ENCODE measurements at places on chromosomes 11 and 22.
A peak's percentile ranks its signal among the peaks of the same experiment; 100 is the strongest.

DNA sequence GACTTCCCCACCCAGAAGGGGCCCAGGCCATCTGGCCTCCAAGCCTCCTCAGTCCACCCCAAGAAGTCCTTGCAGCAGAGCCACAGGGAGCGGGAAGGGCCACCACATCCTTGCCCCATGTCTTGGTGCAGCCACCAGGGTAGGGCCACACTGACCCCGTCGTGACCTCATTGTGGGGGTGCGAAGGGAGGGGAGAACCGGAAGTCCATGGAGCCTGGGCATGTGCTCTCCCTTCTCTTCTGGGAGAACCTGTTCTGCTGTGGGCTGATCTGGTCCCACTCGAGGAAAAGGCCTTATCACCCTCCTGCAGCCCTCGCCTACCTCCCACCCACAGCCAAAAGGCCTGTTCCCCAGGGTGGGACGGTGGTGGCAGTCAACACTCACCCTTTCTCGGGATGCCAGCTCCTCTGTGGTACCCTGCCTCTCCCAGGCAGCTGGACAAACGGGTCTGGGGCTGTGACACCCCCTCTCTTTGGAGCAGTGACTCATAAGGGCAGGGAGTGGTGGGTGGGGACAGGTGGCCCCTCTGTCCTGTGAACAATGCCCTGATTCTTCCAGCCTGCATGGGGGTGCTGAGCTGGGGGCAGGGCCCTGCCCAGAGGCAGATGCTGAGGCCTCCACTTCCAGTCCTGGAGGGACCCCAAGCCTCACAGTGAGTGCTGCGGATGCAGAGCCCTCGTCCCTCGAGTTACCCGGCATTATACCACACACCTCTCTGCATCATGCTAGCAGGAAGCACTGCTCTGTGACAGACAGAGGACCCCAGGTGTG, 14.6 kb upstream of the CTSD start:
- DNase-seq: no peak

- DNase-seq: no peak
Observed at GRCh38 chr22:28521451-28521850, 158.2 kb downstream of the TTC28 start.

DNA sequence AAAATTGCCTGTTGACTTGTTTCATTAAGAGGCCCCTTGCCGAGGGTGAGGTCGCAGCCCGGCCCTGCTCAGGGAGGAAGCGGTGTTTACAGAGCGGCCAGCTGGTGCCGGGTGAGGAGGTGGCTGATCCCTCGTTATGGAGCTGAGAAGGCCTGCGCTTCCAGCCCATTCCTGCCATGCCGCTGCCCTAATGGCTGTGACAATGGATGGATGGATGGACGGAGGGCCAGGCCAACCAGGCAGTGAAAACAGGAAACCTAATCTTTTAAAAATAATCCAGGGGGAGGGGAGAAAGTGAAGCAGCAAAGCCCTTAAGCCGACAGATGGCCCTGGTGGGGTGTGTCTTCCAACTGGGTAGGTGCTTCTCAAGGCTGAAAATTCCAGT, 38.5 kb downstream of the BCR start:
- DNase-seq: no peak

- DNase-seq: no peak
Observed at GRCh38 chr22:32354360-32355351, 3.0 kb upstream of the RFPL3 start.

DNA sequence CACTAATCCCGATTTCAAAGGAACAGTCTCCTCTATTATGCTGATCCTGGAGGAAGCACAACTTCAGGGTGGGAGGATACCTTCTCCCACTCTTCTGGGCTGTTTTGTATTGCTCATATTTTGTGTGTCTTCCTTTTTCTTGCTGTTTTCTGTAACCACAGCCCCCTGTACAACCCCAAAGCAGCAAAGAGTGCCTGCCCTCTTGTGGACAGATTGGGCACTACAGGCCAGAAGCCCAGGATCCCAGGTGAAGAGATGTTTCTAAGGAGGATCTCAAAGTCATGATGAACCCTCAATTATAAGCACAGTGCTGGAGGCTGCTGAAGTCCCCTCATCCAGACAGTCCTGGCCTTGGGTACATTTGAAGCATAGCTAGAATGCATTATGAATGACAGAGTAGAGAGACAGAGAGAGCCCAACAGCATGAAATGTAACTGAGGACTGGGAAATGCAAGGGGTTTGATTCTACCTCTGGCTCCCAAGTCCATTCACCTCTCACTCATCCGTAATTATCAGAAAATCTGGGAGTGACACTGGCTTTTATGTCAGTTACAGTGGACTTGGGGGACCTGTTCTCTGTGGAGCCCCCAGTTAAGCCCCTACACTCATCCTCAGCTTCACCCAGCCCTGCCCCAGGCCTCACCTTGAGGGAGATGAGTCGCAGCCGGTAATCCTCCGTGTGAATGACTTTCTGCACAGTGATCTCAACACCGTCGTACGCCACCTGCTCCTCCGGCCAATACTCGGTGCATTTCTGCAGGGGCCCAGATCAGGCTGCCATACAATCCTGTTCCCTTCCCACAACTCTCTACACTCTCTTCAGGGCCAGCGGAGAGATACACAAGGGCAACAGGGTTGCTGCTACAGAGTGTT, 6.2 kb upstream of the IGSF22 start:
- DNase-seq: peak; percentile 48

DNA sequence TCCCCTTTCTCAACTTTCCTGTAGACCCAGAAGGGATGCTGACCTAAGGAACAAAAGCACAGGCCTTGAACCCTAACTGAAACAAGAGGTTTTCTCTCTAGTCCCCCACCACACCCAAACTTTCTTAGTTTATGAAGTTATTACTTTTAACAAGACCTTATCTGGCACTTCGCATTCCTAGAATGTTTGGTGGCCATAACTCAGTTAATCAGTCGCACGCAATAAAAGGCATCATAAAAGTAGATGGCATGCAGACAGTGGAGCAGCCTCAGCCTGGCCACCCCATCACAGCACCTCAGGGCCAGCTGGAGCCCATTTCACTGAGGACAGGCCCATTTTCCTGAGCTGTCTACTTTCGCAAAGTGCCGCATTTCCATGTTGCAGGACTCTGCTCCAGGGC, 301.9 kb downstream of the OPCML start:
- DNase-seq: no peak

DNA sequence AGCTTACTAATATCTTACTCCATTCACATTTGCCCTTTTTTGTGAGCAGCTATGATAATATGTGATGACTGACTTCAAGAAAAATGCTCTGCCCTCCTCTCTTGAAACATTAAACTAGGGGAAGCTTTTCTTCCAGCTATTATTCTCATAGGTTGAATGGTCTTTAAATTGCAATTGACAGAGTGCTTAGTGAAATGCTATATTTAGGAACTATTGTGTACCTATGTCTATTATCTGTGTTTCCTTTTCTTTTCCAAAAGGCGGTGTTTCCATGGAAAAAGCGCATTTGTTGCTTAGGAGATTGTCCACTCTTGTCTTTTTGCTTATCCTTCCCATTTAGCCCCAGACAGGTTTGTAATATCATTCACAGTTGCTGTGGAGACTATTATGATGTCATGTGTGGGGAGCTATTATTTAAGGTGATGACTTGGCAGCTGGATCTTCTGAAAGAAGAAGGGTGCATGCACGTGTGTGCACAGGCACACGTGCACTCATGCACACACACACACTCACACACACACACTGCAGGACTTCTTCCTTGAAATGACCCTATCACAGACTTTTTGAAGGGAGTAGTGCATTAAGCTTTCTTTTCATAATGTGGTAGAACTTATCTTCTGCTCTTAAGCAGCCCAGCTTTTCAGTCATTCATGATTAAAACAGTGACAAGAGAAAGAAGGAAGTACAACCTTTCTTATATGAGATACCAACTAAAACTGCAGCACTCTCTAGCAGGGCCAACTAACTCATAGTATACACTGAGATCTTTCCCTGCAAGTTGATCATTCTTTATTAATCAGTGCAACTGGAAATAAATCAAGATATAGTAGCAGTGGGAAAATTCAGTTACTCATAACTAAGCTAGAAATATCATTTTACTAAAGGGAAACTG, 340.8 kb upstream of the MTNR1B start:
- no peak for DNase-seq

DNA sequence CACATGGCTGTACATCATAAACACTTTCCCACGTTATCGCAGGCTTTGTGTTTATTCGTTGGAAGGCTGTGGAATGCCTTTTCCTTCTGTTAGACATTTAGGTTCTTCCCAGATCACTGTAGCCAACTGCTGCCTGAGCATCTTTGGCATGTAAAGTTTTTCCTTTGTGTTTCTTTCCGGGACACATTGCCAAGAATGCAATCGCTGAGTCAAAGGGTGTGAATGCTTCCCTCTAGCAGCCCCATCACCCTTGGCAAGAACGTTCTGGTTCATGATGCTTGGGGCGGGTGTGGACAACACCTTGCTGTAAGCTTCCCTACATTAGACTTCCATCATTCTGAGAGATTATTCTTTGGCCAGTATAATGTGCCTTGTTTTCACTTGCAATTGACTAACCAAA, 136.2 kb downstream of the OSBP2 start:
- no peak for DNase-seq

- DNase-seq: no peak
Observed at GRCh38 chr11:61828629-61829407, 718 bp downstream of the FADS2 start.

GRCh38 chr11:61771195-61771894, 18.9 kb downstream of the MYRF start:
- DNase-seq: no peak

DNA sequence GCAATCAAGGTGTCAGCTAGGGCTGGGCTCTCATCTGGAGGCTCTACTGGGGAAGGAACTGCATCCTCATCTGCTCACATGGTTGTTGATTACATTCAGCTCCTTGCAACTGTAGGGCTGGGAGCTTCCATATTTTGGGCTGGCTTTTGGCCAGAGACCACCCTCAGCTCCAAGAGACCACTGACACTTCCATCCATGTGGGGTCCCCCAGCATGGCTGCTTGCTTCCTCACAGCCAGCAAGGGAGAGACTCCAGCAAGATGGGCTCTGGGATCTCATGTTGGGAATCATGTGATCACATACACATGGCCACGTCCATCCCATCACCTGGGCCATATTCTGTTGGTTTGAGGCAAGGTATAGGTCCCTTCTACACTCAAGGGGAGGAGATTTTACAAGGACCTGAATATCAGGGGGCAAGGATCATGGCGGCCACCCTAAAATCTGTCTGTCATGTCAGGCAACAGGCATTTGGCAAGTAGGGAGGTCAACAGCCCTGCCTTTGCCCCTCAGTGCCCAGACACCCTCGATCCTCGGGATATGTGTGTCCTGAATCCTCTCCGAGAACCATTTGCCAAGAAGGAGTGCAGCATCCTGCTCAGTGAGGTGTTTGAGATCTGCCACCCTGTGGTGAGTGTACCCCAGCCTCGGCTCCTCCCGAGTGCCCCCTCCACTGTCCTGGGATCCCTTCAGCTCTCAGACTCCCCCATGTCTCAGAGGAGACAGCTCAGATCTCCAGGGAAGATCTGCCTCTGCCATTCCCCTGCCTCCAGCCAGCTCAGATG, 48.7 kb downstream of the OTOG start:
- DNase-seq: no peak

GRCh38 chr22:46308283-46308988, 11.8 kb downstream of the GTSE1 start:
- no peak for DNase-seq

GRCh38 chr11:27201454-27202302, 161.1 kb downstream of the BBOX1 start:
- no peak for DNase-seq

GRCh38 chr22:27780161-27780575, 21.4 kb downstream of the MN1 start:
- no peak for DNase-seq

DNA sequence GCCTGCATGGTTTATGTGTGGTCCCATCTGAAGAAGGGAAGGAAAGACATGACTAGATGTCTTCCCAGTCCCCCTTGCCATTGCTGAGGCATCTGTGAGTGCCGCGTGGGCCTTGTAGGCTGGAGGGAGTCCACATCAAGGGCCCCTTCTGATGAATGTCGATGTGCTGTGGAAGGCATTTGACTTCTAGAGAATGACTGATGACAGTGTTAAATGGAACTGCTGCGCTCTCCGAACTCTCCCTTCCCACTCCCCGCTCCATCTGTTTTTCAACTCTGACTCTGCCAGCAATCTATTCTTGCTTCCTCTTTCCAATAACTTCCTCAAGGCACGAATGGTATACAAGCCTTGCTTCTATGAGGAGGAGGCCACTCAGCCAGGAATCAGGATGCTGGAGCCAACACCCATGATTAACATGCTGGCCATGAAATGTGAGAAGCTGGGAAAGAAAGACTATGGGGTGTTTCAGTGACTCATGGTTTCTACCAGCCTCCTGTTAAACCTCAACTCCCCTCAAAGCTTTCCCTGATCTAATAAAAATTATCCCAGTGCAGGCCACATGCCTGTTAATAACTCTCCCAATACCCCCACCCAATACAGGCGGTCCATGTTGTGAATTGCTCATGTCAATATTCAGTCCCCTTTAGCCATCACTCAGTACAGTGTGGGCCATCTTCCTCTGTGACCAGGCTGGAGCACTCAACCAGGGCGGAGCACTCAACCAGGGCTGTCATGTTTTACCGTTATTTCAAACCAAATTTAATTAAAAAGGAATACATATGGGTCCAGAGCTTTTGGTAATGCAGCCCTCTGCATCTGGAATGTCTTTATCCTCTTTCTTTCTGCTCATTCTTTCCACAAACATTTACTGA, 46.4 kb upstream of the TBCEL start:
- DNase-seq: no peak

- no peak for DNase-seq
Observed at GRCh38 chr11:75872887-75873416, 57.9 kb downstream of the UVRAG start.

DNA sequence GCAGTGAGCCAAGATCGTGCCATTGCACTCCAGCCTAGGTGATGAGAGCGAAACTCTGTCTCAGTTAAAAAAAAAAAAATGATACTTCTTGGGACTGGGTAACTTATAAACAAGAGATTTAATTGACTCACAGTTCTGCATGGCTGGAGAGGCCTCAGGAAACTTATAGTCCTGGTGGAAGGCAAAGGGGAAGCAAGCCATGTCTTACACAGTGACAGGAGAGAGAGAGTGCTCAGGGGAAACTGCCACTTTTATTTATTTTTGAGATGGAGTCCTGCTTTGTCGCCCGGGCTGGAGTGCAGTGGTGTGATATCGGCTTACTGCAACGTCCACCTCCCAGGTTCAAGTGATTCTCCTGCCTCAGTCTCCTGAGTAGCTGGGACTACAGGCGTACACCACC, 8.2 kb downstream of the SDF2L1 start:
- DNase-seq: no peak

Measured in GM18507 (cell line).